GM04503 (cell line): ENCODE measurements at places on chromosomes 13 and 19.
A peak's percentile ranks its signal among the peaks of the same experiment; 100 is the strongest.

GRCh38 chr19:53196777-53197396, 3.7 kb upstream of the ZNF665 start:
- peak; percentile 33 for DNase-seq

GRCh38 chr13:81988567-81988966, 1647.6 kb upstream of the SPRY2 start:
- no peak for DNase-seq

GRCh38 chr19:42433503-42434260, 6.5 kb upstream of the LIPE start:
- no peak for DNase-seq

GRCh38 chr19:29612801-29613595, 6.9 kb downstream of the POP4 start:
- DNase-seq, result no peak

GRCh38 chr19:1356508-1356865, 27.2 kb upstream of the NDUFS7 start:
- peak; percentile 35 for DNase-seq

GRCh38 chr19:40689339-40690049, 957 bp downstream of the NUMBL start:
- DNase-seq, result no peak

DNA sequence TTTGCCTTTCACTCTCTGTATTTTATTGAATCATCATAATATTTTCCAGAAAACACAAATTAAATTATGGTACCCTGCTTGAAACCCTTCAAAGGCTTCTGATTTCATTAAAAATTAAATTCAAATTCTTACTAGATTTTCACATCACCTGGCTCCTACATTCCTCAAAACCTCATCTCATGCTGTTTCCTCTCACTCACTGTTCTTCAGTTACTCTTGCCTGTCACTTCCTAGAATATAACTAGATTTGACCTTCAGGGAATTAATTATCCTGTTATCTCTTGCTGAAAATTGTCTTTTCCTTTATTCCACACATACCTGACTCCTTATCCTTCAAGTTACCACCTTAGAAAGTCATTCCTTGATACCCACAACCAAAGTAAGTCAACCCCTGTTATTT, 2294.7 kb downstream of the PCDH9 start:
- no peak for DNase-seq

GRCh38 chr13:59748046-59748445, 415.7 kb downstream of the DIAPH3 start:
- no peak for DNase-seq

DNA sequence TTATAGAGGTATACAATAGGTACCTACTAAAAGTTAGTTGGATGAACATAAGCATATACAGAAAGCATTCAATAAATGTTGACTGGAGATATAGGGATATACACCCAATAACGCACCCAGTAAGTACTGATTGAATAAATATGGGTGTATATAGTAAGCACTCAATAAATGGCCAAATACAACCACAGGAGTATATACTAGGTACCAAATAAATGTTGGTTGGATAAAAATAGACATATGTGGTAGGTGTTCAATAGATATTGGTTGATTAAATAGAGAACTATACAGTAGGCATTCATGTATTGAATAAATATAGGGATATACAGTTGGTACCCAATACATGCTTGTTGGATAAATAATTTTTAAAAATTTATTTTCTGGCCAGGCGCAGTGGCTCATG, 9.4 kb downstream of the ANGPTL8 start:
- no peak for DNase-seq

GRCh38 chr19:32924200-32924599, 47.6 kb downstream of the CEP89 start:
- DNase-seq, result no peak

DNA sequence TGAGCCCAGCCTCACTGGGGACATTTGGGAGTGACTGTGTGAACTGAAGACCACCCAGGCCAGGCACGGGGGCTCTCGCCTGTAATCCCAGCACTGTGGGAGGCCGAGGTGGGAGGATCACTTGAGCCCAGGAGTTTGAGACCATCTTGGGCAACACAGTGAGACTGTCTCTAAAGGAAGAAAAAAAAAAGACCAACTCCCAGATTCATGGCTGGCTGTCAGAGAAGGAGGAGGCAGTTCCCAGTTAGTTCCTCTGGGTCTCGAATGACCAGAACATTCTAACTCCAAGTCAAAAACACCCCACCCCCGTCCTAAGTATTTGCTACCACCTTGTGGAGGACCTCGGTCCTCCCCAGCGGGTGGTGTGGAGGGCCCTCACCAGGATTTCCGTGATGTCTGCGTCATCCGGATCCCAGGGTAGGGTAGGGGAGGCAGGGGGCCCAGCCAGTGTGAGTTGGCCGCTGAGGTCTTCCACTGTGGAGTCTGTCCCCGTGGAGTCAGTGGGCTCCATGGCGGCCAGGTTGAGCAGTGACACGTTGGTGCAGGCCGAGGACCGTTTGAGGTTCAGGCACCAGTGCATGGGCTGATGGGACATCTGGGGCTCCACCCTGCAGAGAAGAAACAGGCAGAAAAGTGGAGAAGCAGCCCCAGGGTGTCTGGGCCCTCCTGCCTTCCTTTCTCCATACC, 1.3 kb downstream of the TSKS start:
- peak; percentile 45 for DNase-seq

DNA sequence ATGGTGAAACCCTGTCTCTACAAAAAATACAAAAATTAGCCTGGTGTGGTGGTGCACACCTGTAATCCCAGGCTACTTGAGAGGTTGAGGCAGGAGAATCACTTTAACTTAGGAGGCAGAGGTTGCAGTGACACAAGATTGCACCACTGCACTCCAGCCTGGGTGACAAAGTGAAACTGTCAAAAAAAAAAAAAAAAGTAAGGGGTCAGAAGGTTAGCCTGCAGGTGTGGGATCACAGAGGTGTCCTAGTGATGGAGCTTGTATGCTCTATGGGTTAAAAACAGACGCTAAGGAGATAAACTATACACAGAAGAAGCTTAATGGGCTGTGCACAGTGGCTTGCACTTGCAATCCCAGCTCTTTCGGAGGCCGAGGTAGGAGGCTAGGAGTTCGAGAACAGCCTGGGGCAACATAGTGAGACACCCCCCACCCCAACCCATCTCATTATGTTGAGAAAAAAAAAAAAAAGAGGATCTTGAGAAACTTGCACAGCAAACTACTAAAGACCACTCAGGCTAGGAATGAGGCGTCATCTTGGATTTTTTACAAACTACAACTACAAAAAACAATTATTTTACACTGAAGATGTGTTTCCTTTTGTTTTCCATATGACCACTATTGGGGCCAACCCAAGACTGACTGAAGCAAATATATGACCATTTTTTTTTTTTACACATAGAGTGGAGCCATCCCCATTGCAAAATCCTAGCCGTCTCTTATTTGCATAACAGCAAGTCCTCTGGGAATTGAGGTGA, 7.9 kb downstream of the FOSB start:
- no peak for DNase-seq

DNA sequence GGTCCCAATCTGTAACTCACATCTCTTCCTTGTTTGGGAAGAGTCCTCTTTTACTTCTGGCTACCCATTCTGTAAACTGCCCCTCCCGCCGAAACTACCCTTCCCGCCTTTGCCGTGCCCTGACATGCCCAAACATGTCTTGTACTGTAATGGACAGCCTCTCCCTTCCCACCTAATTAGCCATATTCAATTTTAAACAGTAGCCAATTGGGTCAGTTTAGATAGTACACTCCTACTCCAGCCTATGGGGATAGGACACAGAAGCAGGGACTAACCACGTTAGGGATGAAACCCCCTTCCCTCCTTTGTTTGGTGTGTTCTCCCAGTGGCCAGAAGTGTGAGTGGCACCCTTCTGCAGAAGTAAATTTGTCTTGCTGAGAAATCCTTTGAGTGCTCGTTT, 34.2 kb downstream of the SACS start:
- no peak for DNase-seq

- no peak for DNase-seq
These were observed 2.8 kb downstream of the ZNF749 start for GRCh38 chr19:57437931-57438330.

- no peak for DNase-seq
These were observed 1487.0 kb upstream of the SLC10A2 start for GRCh38 chr13:104553186-104553585.

DNA sequence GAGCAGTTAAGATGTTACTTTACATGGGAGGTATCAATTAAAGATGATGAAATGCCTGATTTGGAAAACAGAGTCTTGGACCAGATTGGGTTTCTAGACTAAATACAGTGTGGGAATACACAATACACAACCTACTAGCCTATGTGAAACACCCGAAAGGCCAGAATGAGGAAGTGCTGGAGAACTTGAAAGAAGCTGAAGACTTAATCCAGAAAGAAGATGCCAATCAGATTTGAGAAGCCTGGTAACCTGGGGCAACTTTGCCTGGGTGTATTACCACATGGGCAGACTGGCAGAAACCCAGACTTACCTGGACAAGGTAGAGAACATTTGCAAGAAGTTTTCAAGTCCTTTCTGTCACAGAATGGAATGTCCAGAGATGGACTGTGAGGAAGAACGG, 43.2 kb downstream of the N4BP2L1 start:
- no peak for DNase-seq

GRCh38 chr13:102709536-102709935, 14.7 kb upstream of the METTL21C start:
- no peak for DNase-seq

DNA sequence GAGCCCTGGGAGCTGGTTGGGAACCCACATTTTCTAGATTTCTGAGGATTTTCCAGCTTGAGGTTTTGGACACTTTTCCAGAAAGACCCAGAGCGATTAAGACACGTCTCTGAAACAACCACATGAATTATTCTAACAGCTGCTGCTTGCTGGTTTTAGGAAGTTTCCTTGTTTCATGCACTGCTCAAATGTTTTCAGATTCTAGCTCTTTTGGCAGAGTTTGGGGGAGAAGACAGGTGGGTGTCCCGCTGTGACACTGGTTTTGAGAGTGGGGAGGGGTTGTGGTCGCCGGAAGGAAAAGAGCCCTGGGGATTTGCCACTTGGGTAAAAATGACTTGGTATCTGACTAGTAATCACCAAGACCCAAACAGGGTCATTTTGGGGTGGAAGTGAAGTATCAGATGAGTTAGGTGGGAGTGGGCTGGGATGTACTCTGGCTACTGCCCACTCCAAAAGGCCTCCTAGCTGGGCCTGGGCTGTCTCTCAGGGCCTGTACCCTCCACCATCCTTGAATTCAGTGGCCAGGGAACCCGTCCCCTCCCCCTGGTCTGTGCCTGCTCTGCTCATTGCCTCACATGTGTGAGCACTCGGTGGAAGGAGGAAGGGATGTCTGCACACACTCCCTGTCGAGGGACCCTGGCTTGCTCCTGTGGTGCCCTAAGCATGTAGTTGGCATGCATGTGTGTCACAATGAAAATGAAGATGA, 13.2 kb downstream of the GATAD2A start:
- no peak for DNase-seq

GRCh38 chr19:28687296-28687695, 525.7 kb downstream of the UQCRFS1 start:
- no peak for DNase-seq

GRCh38 chr13:20441056-20441455, 84.6 kb downstream of the CRYL1 start:
- DNase-seq, result no peak

GRCh38 chr19:40392123-40392522, 2.1 kb upstream of the HIPK4 start:
- DNase-seq, result no peak

DNA sequence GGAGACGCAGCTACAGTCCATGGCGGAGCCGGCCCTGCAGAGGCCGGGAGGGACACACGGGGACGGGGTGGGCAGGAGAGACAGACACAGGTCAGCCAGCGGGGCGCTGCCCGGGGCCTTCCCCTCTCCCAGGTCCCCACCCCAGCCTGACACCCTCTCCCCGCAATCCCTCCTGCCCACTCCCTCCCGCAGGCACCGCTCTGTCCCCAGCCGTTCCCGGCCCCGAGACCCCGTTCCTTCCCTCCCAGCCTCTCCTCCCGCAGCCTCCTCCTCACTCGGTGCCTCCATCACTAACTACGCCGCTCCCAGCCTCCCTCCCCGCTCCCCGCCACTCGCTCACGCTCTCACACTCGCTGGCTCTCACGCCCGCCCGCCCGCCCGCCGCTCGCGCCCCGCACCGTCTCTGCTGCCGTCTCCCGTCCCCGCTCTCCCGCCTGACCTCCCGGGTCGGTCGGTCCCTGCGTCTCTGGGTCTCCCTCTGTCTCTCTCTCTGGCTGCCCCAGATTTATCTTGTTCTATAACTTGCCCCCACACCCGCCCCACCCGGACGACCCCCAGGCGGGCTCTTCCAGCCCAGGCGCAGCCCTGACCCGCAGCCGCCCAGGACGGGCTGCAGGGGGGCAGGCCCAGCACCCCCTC, 15.2 kb downstream of the ERFL start:
- DNase-seq, result no peak

DNA sequence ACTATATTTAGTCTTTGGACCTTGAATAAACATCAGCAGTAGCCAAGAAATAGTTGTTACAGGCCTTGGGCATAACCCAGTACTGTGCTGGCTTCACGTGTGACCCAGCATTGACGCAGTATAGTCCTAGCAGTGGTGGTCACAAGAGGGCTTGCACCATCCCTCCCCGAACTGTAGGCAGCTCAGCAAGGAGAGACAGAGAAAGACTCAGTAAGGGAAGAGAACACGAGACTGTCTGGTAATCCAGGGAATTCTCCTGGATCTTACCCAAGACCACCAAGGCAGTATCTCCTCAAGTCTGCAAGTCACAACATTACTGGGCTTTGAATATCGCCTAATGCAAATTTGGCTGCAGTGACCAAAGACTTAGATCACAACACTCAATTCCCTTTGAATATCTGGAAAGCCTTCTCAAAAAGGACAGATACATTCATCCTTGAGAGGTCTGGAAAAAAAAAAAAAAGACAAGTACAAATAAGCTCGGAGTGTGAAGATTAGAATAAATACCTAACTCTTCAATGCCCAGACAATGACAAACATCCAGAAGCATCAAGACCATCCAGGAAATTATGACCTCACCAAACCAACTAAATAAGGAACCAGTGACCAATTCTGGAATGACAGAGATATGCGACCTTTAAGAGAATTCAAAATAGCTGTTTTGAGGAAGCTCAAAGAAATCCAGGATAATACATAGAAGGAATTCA, 39.7 kb downstream of the CAB39L start:
- DNase-seq, result no peak

DNA sequence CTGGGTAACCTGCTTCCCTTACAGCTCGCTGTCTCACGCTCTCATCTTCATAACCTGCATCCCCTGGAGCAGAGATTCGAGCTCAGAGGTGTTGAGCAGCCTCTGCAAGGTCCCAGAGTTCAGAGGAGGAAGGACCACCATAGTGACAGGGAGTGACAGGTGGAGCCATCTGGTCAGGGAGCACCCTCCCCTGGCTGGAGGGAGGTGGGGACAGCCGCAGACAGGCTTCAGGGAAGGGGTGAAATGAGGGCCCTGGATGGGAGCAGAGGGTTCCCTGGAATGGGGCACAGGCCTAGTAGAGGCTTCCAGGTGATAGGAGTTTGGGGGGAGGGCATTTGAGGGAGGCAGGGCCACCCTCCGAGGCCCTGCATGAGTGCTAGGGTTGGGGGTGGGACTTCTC, 82.1 kb downstream of the ZNF429 start:
- no peak for DNase-seq

GRCh38 chr19:40659566-40659965, 30.9 kb downstream of the NUMBL start:
- DNase-seq, result no peak

- DNase-seq, result no peak
These were observed 6.5 kb downstream of the RASAL3 start for GRCh38 chr19:15457701-15458484.

GRCh38 chr13:97499181-97499580, 65.2 kb downstream of the RAP2A start:
- no peak for DNase-seq
